Kidney (tissue), 22 donors: ENCODE measurements at places on chromosomes 7 and 10.
A peak's percentile ranks its signal among the peaks of the same experiment; 100 is the strongest.

GRCh38 chr10:124539935-124540641 is 78.5 kb downstream of the LHPP start:
- no peaks in the 10 kb centered on the region for H3K36me3 ChIP-seq
- no peak overlapping the region for H3K27ac ChIP-seq
- peaks cover 5% of the 10 kb centered on the region for H3K4me1 ChIP-seq
- no peak overlapping the region for H3K4me3 ChIP-seq

- no peaks in the 10 kb centered on the region for H3K4me1 ChIP-seq
- H3K36me3 ChIP-seq = no peaks in the 10 kb centered on the region
- H3K4me3 ChIP-seq = no peak overlapping the region
- peaks cover 4% of the 10 kb centered on the region for H3K27me3 ChIP-seq
- H3K27ac ChIP-seq = no peak overlapping the region
Observed at GRCh38 chr10:124384172-124384571, 34.6 kb downstream of the OAT start.

GRCh38 chr10:21534604-21535493 is 817 bp downstream of the MLLT10 start:
- H3K27ac ChIP-seq = peak overlapping the region; percentile 97
- peak; percentile 88 for DNase-seq
- peaks cover 3% of the 10 kb centered on the region for H3K36me3 ChIP-seq

DNA sequence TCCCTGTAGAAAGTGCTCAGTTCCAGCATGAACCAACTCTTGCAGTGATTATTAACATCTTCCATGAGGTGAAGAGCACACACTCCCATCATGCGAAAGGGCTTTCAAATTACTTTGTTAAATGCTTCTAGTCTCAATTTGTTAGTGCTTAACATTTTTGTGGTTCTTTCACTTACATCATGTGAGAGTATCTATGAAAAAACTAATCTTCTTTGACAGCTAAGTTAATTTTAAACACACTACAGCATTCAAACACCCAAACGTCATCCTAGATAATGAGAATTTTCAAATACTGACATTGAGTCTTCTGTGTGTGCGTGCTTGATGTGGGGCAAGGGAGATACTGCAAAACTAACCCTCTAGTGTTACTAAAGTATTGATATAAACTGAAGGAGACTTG is 84.8 kb downstream of the ETV1 start:
- DNase-seq = no peak
- H3K4me3 ChIP-seq = no peak overlapping the region
- H3K36me3 ChIP-seq = no peaks in the 10 kb centered on the region
- H3K27me3 ChIP-seq = no peaks in the 10 kb centered on the region
- no peaks in the 10 kb centered on the region for H3K4me1 ChIP-seq

DNA sequence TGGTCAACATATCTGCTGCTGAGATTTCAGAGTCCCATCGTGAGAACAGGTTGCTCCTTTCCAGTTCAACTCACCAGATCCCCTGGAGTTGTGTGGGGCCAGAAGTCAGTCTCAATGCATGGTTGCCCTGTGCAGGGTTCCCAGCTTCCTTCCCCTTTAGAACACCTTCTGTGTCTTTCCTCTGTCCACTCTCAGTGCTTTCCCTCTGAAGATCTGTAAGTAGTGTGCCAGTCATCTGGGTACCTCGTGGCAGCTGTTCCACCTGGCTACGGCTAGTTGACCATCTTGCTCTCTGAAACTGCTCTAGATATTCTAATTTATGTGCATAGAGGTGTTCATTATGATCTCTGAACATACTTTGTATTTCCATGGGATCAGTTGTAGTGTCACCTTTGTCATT is 36.1 kb upstream of the PRSS37 start:
- no peak for DNase-seq
- no peak overlapping the region for H3K27ac ChIP-seq
- no peak overlapping the region for H3K4me3 ChIP-seq
- no peaks in the 10 kb centered on the region for H3K27me3 ChIP-seq
